ENCODE measurements at places on chromosomes 16 and 17.
A peak's percentile ranks its signal among the peaks of the same experiment; 100 is the strongest.

- DNase-seq = no peak
Measured at GRCh38 chr16:82699711-82700495, 73.1 kb downstream of the CDH13 start.

GRCh38 chr17:81285179-81285878 lies 9.8 kb downstream of the SLC38A10 start:
- DNase-seq = peak; percentile 33

GRCh38 chr17:80937462-80938381 lies 53.9 kb upstream of the CHMP6 start:
- DNase-seq = no peak

DNA sequence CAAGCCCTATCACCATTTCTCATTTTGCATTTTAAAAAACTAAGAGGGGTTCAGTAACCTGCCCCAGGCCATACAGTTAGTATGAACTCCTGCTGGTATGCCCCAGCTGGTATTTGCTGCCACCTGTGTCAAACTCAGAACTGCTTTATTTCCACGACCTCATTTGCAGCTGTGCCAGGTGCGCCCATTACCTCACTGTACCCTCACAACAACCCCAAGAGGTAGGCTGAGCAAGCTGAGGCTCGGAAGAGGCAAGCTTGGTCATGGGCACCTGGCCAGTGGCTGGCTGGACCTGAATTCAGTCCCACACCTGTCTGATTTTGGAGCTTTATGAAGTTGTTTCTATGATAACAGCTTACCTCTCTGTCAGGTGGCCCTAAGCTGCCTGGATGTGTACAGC lies 7.6 kb downstream of the EPN2 start:
- DNase-seq = no peak

- DNase-seq = no peak
Measured at GRCh38 chr17:29614349-29615047, 8.2 kb downstream of the CORO6 start.

GRCh38 chr17:39156491-39156890 lies 5.1 kb upstream of the PLXDC1 start:
- DNase-seq = no peak

- no peak for DNase-seq
Measured at GRCh38 chr16:50941681-50942080, 199.8 kb downstream of the CYLD start.

Data from activated T-cell treated with anti-CD3 and anti-CD28 coated beads for 1 hour (primary cell).